Activated naive CD4-positive, alpha-beta T cell treated with anti-CD3 and anti-CD28 coated beads, Interleukin-2, amount 10 ng/mL, durations not matched to agents 5 hours and 36 hours (primary cell): ENCODE measurements at places on chromosomes 2 and 18. TPM values are rescaled to one million over a fixed set of nuclear protein-coding genes. Genes with fewer than 3 reads are reported as not detected.

LONRF2 gene
- total RNA-seq, result 0.03 TPM

SLC5A7 gene
- not detected for total RNA-seq

DCDC2C gene
- total RNA-seq, result not detected

ZNF521 gene
- total RNA-seq, result not detected

UGT1A10 gene
- not detected for total RNA-seq

THSD7B gene
- not detected for total RNA-seq

SIX2 gene
- total RNA-seq, result not detected

PRSS56 gene
- total RNA-seq, result not detected

GTF2A1L gene
- total RNA-seq, result not detected

CPO gene
- not detected for total RNA-seq

NXPH2 gene
- not detected for total RNA-seq

ADRA2B gene
- 0.10 TPM for total RNA-seq

FLACC1 gene
- 5.5 TPM for total RNA-seq

GAD1 gene
- 0.48 TPM for total RNA-seq

MEIS1 gene
- not detected for total RNA-seq

ONECUT2 gene
- not detected for total RNA-seq

ADAM23 gene
- 0.23 TPM for total RNA-seq

ATP9B gene
- total RNA-seq, result 25.0 TPM

KLHL29 gene
- 4.9 TPM for total RNA-seq
